Ovary (tissue), 10 donors: ENCODE measurements at places on chromosomes 7 and 10. TPM values are rescaled to one million over a fixed set of nuclear protein-coding genes. Genes with fewer than 3 reads are reported as not detected.

Gene SUV39H2
- polyA plus RNA-seq, result 3.0 TPM

Gene CRPPA
- polyA plus RNA-seq, result 1.7 TPM

Gene RAMP3
- polyA plus RNA-seq, result 14.8 TPM

Gene FANK1
- polyA plus RNA-seq, result 5.3 TPM

Gene GPR15LG
- not detected for polyA plus RNA-seq

Gene ANKRD7
- polyA plus RNA-seq, result 0.23 TPM

Gene SPDYE2B
- polyA plus RNA-seq, result not detected

Gene BUB3
- polyA plus RNA-seq, result 57.0 TPM

Gene ZNF107
- 4.4 TPM for polyA plus RNA-seq

Gene ANXA11
- polyA plus RNA-seq, result 55.9 TPM

Gene TRPV6
- 0.03 TPM for polyA plus RNA-seq

Gene LRIT1
- polyA plus RNA-seq, result not detected

- DNase-seq, result no peak
Measured at GRCh38 chr7:139981511-139981895, 81.2 kb downstream of the PARP12 start.

- no peak for DNase-seq
Measured at GRCh38 chr10:80516506-80517075, 21.1 kb upstream of the SH2D4B start.

- no peak for DNase-seq
Measured at GRCh38 chr7:155219947-155220769, 77.5 kb upstream of the INSIG1 start.

DNA sequence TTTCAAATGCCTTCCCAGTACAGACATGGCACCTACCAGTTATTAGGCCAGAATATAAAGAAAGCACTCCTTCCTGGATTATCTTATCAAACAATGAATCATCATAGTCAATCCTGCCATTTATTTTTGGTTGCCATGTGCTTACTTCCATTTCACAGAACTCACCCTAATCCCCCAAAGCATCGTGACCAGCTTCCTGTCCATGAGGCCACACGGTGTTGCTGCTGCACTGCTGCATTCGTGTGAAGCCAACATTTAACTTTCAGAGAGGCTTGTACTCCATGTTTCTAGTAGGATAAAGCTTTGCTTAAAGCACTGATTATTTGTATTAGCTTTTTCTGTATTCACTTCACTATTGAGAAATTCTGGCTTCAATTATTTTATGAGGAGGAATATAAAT is 14.4 kb downstream of the COL28A1 start:
- DNase-seq, result no peak

DNA sequence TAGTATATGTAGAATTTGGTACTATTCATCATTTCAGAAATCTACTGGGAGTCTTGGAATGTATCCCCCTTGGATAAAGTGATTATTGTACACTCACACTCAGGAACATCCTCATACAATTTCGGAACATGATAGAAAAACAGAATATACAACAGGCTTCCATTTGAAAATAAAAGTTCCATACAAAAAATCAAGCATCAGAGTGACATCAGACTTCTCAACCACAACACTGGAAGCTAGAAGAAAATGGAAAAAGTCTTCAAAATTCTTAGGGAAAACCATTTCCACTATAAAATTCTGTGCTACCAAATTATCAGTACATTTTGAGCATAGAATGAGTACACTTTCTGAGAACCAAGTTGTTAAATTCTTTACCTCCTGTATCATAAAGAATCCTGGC is 8.8 kb downstream of the LYZL1 start:
- no peak for DNase-seq

DNA sequence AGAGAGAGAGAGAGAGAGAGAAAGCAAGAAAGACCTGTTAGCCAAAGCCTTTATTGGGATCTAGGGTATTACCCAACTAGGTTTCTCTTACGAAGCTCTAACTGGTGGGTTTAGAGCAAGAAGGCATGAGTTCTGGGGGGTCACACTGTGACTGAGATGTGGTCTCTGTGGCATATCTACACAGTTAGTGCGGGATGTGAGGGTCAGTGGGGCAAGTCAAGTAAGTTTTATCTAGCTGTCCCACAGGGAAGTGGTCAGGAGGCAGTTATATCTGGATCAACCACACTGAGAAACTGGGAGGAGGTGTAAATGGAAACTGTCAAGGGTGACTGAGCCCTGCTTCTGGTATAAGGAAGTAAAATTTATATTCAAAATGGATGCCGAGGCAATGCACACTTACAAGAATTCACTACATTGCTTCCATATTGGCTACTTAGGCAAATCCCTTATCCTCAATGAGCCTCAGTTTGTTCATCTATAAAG is 331.6 kb upstream of the HPS1 start:
- no peak for DNase-seq

DNA sequence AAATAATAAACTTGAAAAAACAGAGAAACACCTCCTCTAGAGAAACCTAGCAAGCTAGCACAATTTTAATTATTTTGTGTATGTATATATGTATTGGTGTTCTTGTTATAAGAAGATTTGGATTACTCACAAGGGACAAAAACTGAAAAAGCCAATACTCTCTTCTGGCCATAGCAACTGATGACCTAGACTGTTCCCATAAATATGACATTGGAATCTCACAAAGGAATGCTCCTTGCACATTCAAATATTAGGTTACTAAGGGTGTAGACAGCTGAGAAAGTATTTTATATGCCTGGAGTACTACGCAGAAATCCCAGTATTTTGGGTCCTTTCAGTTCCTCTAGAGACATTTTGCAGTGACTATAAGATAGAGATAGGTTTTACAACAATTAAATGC is 279.4 kb downstream of the FZD1 start:
- no peak for DNase-seq

- no peak for DNase-seq
Measured at GRCh38 chr7:129739427-129739826, 127.9 kb downstream of the NRF1 start.

DNA sequence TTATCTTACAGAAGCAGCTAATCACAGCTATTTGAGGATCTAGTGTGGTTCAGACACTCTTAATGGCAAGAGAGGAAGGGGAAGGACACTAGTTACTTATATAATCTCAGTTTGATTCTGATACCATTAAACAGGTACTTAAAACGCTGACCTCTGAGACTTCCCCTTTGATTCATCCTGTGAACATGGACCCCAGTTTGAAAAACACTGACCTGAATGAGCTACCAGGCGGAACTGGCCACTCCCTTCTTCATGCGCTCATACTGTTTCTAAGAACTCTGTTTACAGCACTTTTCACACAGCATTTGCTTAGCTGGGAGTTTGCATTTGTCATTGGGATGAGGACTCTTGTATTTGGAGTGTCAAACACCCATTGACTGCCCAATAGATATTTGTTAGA is 45.7 kb downstream of the BEND7 start:
- DNase-seq, result no peak

GRCh38 chr7:134599371-134599770 is 47.3 kb upstream of the BPGM start:
- no peak for DNase-seq

- no peak for DNase-seq
Measured at GRCh38 chr10:71729161-71729636, 9.6 kb upstream of the C10orf105 start.

GRCh38 chr10:92538231-92538958 is 35.5 kb downstream of the IDE start:
- no peak for DNase-seq

DNA sequence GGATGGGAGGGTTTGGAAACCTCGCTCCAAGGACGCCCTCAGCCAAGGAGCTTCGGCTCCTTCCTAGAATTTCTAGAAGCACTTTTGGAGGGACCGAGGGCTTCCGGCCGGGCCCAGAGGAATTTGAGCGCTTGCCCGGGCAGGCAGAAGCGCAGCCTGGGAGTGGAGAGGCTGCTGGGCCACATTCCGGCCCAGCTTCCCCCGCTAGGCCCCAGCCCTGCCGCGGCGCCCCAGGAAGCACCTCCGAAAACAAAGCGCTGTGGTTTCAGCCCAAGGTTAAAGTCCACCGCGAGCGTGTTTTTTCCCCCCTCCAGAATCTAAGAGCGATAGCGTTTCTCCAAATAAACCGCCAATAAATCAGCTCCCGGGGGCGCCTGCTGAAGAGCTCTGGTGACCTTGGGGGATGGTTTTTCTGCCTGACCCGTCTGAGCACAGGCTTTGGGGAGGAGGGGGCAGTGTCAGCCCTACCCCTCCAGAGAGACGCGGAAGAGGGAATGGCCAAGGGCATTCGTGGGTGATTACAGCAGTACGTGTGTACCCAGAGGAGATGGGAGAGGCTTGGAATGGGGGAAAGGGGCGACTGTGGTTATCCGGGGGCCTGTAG is 5.7 kb upstream of the TNRC18 start:
- DNase-seq, result peak; percentile 88

DNA sequence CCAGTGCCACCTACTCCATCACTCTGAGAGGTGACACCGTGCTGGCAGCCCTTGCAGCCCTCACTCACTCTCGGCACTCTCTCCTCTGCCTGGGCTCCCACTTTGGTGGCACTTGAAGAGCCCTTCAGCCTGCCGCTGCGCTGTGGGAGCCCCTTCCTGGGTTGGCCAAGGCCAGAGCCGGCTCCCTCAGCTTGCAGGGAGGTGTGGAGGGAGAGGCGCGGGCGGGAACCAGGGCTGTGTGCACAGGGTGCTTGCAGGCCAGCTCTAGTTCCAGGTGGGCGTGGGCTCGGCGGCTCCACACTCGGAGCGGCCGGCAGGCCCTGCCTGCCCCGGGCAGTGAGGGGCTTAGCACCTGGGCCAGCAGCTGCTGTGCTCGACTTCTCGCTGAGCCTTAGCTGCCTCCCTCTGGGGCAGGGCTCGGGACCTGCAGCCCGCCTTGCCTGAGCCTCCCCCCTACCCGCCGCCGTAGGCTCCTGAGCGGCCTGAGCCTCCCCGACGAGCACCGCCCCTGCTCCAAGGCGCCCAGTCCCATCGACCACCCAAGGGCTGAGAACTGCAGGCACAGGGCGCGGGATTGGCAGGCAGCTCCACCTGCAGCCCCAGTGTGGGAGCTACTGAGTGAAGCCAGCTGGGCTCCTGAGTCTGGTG is 48.7 kb upstream of the SLC35G1 start:
- DNase-seq, result no peak

DNA sequence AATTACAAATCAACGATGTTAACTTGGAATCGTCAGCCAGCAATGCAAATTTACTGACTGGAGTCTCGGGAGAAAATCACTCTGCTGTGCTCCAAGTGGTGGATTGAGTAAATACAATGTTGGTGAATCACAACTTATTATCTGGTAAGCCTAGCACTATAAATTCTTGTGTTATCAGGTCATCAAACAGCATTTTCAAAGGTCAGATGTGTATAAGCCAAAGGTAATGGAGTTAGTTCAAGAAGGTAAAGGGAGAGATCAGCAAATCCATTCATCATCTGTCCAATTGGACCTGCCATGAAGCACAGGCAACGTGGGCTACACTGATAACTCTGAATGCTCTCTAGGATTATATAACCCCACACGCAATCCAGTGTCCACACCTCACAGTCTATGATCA is 13.9 kb downstream of the CUBN start:
- no peak for DNase-seq

- DNase-seq, result no peak
Measured at GRCh38 chr7:34425631-34426384, 232.2 kb upstream of the NPSR1 start.

DNA sequence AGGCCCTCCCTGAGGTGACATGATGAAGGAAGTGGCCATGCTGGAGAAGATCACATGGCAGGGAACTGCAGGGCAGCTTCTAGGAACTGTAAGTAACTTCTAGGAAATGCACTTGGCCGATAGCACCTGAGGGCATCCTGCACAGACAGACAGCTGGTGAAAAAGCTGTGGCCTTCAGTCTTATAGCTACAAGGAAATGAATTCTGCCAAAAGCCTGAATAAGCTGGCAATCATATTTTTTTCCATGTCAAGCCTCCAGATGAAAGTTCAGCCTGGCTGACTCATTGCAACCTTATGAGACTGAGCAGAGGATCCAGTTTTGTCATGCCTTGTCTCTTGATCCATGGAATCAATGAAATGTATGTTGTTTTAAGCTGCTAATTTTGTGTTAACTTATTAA is 91.1 kb upstream of the CACNA2D1 start:
- no peak for DNase-seq

DNA sequence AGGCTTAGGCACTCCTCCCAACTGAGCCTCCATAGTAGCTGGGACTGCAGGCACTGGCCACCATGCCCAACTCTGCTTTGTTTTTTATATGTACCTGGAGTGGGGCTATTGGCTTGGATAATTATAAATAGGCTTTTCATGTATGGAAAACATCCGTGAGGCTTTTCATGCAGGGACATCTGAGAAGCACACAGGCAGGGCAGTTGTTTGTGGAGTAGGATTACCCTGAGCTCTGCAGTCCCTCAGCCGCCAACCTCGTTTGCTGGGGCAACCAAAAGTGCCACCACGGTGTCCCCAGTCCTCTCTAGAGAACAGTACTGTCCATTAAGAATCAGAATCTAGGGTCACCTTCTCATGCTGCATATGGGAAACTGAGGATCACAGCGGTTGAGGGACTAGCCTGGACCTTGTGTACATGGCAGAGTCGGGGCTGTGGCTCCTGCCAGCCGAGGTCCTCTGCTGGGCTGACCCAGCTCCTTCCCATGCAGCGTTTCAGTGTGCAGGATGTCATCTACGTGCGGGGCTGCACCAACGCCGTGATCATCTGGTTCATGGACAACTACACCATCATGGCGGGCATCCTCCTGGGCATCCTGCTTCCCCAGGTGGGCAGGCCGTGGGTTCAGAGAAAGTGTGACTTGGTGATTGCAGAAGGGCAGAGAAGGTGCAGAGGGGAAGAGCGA is 54.5 kb downstream of the TSPAN15 start:
- DNase-seq, result no peak

- DNase-seq, result peak; percentile 55
Measured at GRCh38 chr7:127844707-127845331, 186.4 kb downstream of the LRRC4 start.

DNA sequence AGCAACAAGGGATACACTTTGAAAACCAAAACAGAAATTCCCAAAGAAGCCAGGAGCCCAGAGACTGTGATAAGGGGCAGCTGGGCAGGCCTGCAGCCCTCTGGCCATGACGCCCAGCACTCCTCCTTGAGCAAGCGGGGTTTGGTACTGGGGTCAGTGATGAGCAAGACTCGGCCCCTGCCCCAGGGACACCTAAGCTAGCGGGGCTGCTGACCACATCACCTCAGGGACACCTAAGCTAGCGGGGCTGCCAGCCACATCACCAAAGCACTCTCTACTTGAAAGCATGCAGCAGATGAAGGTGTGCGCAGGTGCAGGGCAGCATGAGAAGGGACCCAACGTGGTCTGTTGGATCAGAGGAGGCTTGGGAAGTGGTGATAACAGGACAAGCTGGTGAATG is 108.0 kb upstream of the PPP2R2D start:
- no peak for DNase-seq

DNA sequence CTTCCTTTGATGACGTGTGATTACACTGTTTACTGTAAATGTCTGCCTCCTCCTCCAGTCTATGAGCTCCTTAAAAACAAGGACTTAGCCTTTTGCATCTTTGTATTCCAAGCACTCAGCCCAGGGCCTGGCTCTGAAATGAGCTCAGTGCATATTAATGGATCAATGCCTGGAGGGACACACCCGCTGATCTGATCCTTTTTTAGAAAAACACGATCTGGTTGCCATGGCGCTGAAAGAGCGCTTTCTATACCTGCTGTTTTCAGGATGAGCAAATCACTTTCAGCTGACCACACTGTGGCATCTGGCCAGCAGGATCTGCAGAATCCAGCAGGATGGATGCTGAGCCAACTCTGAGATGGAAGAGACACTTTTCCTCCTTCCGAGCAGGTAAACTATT is 37.8 kb upstream of the GARS1 start:
- DNase-seq, result no peak
